ENCODE measurements at places on chromosomes 5 and 9. TPM values are rescaled to one million over a fixed set of nuclear protein-coding genes. Genes with fewer than 3 reads are reported as not detected.

GRCh38 chr5:168104811-168105481 is 186.5 kb upstream of the WWC1 start:
- no peaks in the 10 kb centered on the region for H3K27me3 ChIP-seq
- H3K4me3 ChIP-seq: no peak overlapping the region
- H3K27ac ChIP-seq: no peak overlapping the region

DNA sequence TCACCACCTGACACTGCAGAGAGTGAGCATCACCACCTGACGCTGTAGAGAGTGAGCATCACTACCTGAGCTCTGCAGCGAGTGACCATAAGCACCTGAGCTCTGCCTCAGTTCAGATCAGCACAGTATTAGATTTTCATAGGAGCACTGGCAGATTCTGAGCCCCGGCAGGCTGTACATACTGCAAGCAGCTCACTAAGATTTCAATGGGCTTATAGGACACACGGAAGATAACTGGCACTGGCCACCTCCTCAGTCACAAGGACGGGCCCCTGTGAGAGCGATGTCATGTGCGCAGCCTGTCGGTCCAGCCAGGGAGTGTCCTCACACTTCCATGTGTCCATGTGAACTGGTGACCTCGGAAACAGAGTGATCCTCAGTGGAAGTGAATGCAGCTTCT is 153.5 kb upstream of the IRX2 start:
- H3K36me3 ChIP-seq: no peaks in the 10 kb centered on the region
- no peaks in the 10 kb centered on the region for H3K4me1 ChIP-seq
- no peak for DNase-seq
- no peak overlapping the region for H3K4me3 ChIP-seq
- no peaks in the 10 kb centered on the region for H3K27me3 ChIP-seq

GRCh38 chr5:2901096-2901495 is 149.6 kb upstream of the IRX2 start:
- no peak overlapping the region for H3K4me3 ChIP-seq
- H3K27me3 ChIP-seq: no peaks in the 10 kb centered on the region
- H3K4me1 ChIP-seq: no peaks in the 10 kb centered on the region
- no peak for DNase-seq
- H3K27ac ChIP-seq: no peak overlapping the region

DNA sequence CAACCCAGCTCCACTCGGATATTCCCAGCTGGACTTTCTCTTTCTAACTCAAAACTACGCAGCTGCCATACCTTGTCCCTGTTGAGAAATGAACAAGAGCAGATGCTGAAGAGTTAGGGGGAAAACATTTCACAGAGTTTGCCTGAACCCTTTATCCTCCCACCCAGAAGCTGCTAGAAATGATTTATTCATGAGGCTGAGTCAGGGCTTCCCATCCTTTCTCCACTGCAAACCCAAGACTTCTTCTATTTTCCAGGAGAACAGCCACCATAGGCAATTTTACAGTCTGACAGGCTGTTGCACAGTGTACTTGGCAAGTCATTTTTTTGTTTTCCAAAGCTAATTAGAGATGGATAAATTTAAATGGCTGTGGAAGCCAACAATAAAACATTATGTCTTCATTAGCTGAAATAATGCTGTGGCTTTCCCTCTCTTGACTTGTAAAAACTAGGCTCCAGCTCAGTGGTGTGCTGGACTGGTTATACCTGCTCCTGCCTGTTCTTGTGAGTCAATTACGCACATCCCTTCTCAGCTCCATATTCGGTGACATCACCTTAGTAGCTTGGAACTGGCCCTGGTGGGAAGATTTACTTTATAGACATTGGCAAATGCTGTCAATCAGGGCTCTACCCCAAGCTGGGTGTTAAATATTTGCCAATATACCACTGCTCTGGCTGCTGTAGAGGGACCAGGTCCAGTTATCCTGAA is 71.9 kb downstream of the KIF4B start:
- no peaks in the 10 kb centered on the region for H3K27me3 ChIP-seq
- no peaks in the 10 kb centered on the region for H3K36me3 ChIP-seq
- no peaks in the 10 kb centered on the region for H3K4me1 ChIP-seq

DNA sequence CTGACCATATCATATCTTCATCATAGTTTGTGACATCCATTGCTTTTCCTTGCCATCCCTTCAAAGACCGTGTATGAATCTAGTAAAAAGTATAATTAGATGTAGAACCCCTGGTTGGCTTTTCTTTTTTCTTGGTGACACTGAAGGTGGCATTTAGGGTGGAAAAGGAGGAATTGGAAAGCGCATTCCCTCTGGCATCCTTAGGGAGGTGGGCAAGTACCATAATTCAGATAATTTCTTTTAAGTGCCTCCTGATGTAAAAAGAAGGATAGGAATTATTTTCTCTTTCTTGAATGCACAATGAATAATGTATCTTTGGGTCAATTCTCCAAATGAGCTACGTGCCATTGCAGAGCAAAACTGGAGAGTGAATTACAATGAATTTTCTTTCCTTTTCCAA is 73.2 kb upstream of the SMARCA2 start:
- no peaks in the 10 kb centered on the region for H3K36me3 ChIP-seq
- no peak overlapping the region for H3K4me3 ChIP-seq
- no peak overlapping the region for H3K27ac ChIP-seq
- peaks cover 2% of the 10 kb centered on the region for H3K27me3 ChIP-seq

GRCh38 chr5:149257131-149257530 is 14.5 kb upstream of the AFAP1L1 start:
- DNase-seq: no peak
- H3K36me3 ChIP-seq: no peaks in the 10 kb centered on the region
- H3K4me3 ChIP-seq: no peak overlapping the region
- no peak overlapping the region for H3K27ac ChIP-seq
- H3K4me1 ChIP-seq: no peaks in the 10 kb centered on the region
- H3K27me3 ChIP-seq: peaks cover 19% of the 10 kb centered on the region

DNA sequence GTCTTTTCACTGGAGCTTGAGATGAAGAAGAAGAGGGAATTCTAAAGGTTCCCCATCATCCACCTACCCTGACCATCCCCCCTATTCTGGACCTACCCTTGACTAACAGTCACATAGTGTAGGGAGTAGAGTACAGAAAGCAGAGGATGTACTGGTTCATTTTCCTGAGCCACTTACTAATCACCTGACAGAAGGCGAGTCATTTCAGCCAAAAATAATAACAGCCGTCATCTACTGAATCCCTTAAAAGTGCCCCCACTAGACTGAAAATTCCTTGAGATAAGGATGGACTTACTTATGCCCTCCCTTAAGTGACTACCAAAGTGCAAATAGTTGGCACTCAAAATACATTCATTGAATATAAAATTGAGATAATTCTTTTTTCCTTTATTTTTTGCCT is 112.2 kb downstream of the FOXD1 start:
- H3K27ac ChIP-seq: no peak overlapping the region
- no peak for DNase-seq
- H3K36me3 ChIP-seq: no peaks in the 10 kb centered on the region
- H3K27me3 ChIP-seq: peaks cover 35% of the 10 kb centered on the region
- H3K4me1 ChIP-seq: no peaks in the 10 kb centered on the region
- no peak overlapping the region for H3K4me3 ChIP-seq

DNA sequence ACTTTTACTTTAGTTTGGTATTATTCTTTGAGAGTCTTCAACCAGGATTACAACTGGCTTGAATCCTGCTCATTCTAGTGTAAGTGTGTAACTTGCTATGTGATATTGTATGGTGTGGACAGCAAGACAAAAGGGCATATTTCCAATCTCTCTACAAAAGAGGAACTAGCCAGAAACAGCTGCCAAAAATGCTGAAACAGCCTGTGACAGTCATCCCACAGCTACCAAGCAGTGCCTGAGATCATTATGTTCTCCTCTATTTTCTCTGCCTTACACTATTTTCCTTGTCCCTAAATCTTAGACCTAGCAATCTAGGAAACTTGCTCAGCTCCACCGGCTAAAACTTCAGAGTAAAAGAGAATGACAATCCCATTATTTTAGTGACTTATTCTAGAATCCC is 42.8 kb downstream of the WDR41 start:
- H3K27ac ChIP-seq: no peak overlapping the region
- peaks cover 40% of the 10 kb centered on the region for H3K36me3 ChIP-seq
- H3K27me3 ChIP-seq: no peaks in the 10 kb centered on the region
- DNase-seq: no peak
- no peak overlapping the region for H3K4me3 ChIP-seq
- H3K4me1 ChIP-seq: no peaks in the 10 kb centered on the region

GRCh38 chr5:180467989-180468731 is 26.0 kb upstream of the CNOT6 start:
- no peak overlapping the region for H3K27ac ChIP-seq
- DNase-seq: no peak
- no peaks in the 10 kb centered on the region for H3K36me3 ChIP-seq

GRCh38 chr5:5335107-5335506 is 87.4 kb upstream of the ICE1 start:
- H3K36me3 ChIP-seq: no peaks in the 10 kb centered on the region
- H3K27me3 ChIP-seq: no peaks in the 10 kb centered on the region
- H3K4me3 ChIP-seq: no peak overlapping the region
- DNase-seq: no peak
- H3K27ac ChIP-seq: no peak overlapping the region
- H3K4me1 ChIP-seq: no peaks in the 10 kb centered on the region

- H3K36me3 ChIP-seq: peaks cover 32% of the 10 kb centered on the region
- H3K4me3 ChIP-seq: no peak overlapping the region
- H3K27me3 ChIP-seq: no peaks in the 10 kb centered on the region
- DNase-seq: no peak
These were observed 18.6 kb downstream of the ANKHD1 start for GRCh38 chr5:140420226-140420570.

DNA sequence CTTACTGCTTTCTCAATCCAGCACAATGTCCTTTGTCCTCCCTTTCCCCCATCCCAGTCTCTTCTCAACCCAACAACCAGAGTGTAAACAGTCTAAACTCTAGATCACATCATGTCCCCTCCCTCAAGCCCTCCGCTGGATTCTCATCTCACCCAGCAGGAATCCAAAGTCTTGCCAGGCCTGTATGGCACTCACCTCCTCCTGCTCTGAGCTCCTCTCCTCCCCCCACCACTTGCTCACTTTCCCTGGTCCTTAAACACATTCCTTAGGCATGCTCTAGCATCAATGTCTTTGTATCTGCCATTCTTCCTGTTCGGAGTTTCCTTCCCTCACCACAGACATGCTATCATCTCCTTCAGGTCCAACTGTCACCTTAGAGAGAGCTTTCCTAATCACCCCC is 78.8 kb downstream of the NIPSNAP3B start:
- DNase-seq: no peak
- no peaks in the 10 kb centered on the region for H3K27me3 ChIP-seq
- H3K4me3 ChIP-seq: no peak overlapping the region
- H3K36me3 ChIP-seq: no peaks in the 10 kb centered on the region
- no peaks in the 10 kb centered on the region for H3K4me1 ChIP-seq

DNA sequence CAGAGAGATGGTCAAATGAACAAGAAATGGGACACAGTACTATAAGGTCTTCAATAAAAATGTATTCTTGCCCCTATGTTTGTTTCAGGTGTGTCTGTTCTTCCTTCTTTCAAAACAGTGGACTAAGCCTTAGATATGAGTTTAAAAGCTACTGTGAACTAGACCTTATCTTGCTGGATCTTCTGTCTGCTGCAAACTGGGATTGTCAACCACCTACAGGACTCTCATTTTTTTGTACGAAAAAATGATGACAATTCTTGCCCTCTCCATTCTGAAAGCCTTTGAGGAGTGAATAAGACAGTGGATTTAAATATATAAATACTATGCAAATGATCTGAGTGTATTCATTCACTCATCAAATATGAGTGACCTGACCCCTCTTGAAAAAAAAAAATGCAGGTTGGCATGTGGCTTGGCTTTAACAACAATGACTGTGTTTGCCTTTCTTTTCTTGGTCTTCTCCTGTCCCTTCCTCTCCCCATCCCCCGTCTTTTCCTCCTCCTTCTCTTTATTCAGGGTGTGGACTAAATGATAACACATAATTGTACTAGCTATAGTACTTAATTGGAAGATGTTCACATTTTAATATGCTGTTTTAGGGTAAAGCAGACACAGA is 235.5 kb upstream of the TRIM32 start:
- no peaks in the 10 kb centered on the region for H3K36me3 ChIP-seq
- H3K4me1 ChIP-seq: no peaks in the 10 kb centered on the region
- no peak overlapping the region for H3K27ac ChIP-seq
- H3K4me3 ChIP-seq: no peak overlapping the region
- no peaks in the 10 kb centered on the region for H3K27me3 ChIP-seq
- no peak for DNase-seq

TXNDC8 gene
- not detected for total RNA-seq

ORM2 gene
- total RNA-seq: not detected

ROR2 gene
- 0.05 TPM for total RNA-seq

AGTPBP1 gene
- 32.6 TPM for total RNA-seq

MARVELD2 gene
- 0.18 TPM for total RNA-seq

OLFML2A gene
- total RNA-seq: not detected

IFNB1 gene
- not detected for total RNA-seq

CORO2A gene
- 9.2 TPM for total RNA-seq

CAPSL gene
- not detected for total RNA-seq
